HepG2 (cell line): ENCODE measurements at places on chromosomes 13 and 19.

DNA sequence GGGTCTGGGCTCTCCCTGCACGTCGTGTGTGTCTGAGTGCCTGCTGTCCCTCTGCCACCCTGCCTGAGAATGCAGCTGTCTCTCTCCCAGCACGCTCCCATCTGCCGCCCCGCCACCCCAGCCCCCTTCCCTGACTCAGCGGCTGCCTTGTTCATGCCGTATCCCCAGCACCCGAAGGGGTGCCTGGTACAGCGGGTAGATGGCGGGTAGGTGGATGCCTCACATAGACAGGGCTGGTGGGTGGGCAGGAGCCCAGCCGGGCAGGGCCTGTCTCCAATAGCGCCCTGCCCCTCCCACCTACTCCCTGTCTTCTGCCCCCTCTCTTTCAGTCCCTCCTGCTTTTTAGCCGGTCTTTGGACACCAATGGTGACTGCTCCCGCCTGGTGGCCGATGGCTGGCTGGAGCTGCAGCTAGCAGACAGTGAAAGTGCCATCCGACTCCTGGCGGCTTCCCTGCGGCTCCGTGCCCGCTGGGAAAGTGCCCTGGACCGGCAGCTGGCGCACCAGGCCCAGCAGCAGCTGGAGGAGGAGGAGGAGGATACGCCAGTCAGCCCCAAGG, 30.3 kb downstream of the DHX34 start:
- no peak for DNase-seq

GRCh38 chr13:103539721-103540381, 473.6 kb upstream of the SLC10A2 start:
- no peak for DNase-seq

DNA sequence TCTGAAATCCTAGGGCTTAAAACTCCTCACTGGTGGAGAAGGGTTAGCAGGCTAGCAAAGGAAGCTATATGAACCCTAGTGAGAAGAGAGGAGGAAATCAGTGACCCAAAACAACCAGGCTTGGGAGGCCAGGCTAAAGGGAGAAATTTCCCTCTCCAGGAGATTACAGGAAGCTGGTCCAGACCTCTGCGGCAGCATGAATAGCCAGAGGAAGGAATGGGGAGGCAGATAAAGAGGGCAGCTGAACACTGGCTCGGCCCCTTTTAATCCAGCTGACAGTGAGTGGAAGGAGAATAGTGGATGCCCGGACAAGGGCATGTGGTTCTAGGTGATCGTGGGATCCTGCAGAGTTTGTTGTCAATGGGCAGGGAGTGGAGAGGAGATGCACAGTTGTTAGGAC, 130.6 kb downstream of the COG6 start:
- DNase-seq, result no peak

GRCh38 chr19:34880034-34880433, 46.7 kb upstream of the ZNF30 start:
- DNase-seq, result no peak

DNA sequence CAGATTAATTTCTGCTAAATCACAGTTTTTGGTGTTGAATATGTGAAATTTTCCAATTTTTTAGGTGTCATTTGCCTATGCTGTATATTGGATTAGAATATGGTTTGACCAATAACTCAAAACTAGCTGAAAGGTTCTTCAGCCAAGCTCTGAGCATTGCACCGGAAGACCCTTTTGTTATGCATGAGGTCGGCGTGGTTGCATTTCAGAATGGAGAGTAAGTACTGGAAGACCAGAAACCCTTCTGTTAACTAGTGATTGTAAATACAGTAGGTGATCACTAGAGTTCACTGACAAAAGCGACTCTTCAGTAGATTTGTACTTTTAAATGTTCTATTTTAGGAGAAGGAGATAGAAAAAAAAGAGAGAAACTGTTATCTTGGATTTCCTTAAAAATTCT, 22.3 kb downstream of the CDC16 start:
- no peak for DNase-seq

DNA sequence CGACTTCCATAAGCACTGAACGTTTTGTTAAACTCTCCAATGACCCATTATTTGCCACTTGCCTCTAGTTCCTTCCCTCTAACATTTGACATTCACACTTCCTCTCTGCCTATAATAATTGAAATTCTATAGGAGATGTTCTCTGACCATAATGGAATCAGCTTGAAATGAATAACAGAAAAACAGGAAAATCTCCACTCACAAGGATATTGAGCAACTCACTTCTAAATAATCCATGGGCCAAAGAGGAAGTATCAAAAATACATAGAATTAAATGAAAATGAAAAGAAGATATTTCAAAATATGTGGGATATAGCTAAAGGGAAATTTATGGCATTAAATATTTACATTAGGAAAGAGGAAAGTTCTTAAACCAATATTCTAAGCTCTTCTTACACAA, 3.4 kb upstream of the FCGBP start:
- no peak for DNase-seq

GRCh38 chr13:86960876-86961275, 710.3 kb upstream of the SLITRK5 start:
- no peak for DNase-seq

GRCh38 chr13:31045286-31046081, 113.0 kb downstream of the TEX26 start:
- DNase-seq, result peak; percentile 69

DNA sequence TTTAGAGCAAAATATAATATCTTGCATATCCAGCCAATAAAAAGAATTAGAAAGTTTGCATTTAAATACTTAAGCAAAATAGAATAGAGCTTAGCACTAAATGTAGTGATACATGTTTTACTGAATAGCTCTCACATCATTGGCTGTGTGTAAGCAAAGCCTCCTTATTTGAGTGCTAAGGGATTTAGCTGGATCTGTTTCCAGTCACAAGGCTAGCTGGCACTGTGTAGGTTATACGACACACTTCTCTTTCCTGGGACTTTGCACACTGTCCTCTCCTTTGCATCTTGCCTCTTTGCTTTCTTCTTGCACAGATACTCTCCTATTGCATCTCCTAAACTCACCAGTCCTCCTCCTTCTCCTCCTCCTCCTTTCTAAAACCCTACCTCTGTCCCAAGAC, 423.8 kb downstream of the KLF5 start:
- no peak for DNase-seq

- DNase-seq, result no peak
These were observed 13.2 kb downstream of the SPINT2 start for GRCh38 chr19:38277549-38277948.

- DNase-seq, result peak; percentile 45
These were observed at the start of gene LYL1 for GRCh38 chr19:13102666-13103580. Gene LYL1, minus strand, starts transcription at chr19:13102858. Its CDS starts 1,687 bp downstream, at chr19:13101171.

GRCh38 chr13:46598820-46599180, 45.8 kb downstream of the LRCH1 start:
- no peak for DNase-seq

- DNase-seq, result no peak
These were observed 17.1 kb downstream of the ACTL9 start for GRCh38 chr19:8681345-8682029.
